ENCODE measurements at places on chromosomes 3 and 15. TPM values are rescaled to one million over a fixed set of nuclear protein-coding genes. Genes with fewer than 3 reads are reported as not detected.

Gene PPARG
- 143 TPM for total RNA-seq

DNA sequence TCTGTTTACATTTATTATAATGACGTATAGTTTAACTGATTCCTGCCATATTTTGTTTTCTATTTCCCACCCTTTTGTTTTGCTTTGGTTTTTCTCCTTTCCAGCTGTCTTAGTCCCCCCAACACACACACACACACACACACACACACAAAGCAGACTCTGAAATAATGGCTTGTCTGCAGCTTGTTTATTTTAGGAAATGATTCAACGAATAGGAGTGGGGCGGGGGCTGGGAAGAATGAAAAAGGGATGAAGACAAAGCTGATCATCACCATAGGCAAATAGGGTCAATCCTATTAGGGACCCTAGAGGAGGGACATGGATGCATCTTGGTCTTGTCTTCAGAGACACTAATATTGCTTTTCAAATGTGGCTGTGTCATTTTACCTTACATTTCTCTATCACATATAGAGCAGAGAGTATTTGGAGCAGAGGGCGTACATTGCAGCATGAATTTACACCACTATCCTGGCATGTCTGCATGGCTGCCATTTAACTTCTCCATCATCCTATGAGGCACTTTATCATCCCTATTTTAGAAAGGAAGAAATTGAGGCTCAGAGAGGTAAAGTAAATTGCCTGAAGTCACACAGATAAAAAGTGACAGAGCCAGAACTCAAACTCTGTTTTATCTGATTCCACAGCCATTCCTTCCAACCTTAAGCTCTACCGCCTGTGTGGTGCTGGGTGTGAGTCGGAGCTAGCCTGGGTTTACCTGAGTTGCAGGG lies 147.2 kb upstream of the TPM1 start:
- DNase-seq, result no peak

GRCh38 chr3:50583897-50584296 lies 14.6 kb downstream of the HEMK1 start:
- no peak for DNase-seq

Gene CAV3
- total RNA-seq, result not detected

Measured in left colon (tissue), 2 donors.